Activated T-helper 17 cell treated with anti-CD3 and anti-CD28 coated beads, Interleukin-2, amount 50 U/mL, for 72 hours (primary cell): ENCODE measurements at places on chromosomes 1 and 21. TPM values are rescaled to one million over a fixed set of nuclear protein-coding genes. Genes with fewer than 3 reads are reported as not detected.

DNA sequence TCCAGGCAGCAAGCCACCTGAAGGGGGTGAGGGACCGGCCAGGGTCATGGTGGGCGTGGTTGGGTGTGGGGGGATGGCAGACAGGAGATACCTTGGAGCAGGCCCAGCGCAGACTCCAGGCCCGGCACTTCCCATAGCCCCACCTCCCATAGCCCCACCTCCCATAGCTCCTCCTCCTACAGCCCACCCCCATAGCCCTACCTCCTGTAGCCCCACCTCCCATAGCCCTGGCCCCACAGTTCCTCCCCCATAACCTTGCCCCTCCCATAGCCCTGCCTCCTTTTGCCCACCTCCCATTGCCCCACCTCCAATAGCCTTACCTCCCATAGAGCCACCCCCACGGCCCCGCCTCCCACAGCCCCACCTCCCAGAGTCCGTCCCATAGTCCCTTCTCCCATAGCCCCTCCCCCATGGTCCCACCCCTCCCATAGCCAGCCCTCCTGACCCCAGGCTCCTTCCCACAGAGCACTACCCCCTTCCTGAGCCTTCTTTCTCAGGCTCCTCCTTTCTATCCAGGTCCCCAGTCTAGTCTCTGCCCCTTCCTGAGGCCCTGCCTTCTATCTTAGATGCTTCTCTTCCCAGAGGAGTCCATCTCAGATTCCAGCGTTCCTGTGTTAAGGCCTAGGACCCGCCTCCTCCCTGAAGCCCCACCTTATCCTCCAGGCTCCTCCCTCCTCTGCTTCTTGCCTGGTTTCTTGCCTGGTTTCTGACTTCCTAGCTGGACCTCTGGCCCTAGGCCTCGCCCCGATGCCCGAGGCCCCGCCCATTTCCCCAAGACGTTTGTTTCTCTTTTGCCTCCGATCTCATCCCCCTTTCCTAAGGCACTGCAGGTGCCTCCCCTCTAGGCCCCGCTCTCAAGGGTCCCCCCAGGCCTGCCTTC, 46.8 kb downstream of the PTPRU start:
- peak; percentile 62 for ATAC-seq

DNA sequence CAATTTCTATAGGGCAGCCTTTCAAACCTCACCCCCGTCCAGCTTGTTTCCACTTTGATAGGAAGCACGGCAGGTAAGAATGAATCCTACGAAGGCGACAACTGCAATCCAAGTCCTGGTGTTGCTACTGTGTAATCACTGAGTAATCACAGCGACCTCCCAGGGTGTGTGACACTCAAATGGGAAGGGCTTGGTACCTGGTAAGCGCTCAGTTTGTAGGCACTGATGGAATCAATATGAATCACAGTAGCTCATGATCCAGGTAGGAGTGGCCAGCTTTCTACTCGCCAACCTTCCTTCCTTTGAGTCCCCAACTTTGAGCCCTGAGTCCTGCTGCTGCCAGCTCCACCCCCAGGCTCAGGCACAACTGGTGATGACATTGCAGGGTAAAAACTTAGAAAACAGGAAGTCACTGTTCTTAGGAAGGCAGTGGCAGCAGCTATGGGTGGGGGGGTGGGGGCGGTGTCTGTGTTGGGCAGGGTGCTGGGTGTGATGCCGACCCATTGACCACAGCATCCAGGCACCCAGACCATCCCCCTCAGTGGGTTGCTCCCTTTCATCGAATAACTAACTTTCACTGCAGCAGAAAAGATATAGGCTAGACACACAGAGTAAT, 70.7 kb downstream of the CD247 start:
- peak; percentile 94 for ATAC-seq

- peak; percentile 42 for ATAC-seq
These were observed 7.9 kb upstream of the NLRP3 start for GRCh38 chr1:247408100-247408499.

DNA sequence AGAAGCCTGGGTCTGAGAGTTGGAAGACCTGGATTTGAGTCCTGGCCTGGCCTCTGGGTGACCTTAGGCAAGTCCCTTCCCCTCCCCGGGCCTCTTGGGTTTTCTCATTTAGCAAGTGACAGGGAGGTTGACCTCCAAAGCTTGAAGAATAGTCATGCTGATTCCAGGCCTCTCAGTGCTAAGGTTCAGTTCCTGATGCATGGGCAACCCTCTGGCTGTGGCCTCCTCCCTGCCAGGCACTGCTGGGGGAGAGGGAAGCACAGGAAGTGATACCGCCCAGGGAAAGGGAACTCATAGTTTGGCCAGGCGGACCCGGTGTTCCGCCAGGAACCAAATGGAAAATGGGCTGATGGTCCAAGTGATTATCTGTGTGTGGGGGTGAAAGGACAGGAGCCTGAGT, 23.6 kb upstream of the WASF2 start:
- ATAC-seq, result no peak

DNA sequence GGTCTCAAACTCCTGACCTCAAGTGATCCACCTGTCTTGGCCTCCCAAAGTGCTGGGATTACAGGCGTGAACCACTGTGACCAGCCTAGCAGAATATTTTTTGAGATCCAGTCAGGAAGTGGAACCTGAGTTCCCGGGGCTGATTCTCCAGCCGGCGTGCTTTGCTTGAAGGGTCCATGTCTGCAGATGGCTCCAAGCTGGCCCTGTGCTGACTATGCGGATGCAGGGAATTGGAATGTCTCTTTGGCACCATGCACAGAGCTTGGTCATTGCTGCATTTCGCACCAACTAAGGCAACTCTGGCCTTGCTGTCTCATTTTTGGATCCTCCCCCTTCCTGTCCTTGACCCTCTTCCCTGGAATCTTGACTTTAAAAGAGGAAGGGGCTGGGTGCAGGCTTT, 28.1 kb downstream of the ARHGEF10L start:
- ATAC-seq, result no peak

GRCh38 chr1:183886853-183887252, 81.9 kb downstream of the RGL1 start:
- no peak for ATAC-seq

GRCh38 chr1:99970713-99971255, 988 bp downstream of the SLC35A3 start:
- ATAC-seq, result no peak

DNA sequence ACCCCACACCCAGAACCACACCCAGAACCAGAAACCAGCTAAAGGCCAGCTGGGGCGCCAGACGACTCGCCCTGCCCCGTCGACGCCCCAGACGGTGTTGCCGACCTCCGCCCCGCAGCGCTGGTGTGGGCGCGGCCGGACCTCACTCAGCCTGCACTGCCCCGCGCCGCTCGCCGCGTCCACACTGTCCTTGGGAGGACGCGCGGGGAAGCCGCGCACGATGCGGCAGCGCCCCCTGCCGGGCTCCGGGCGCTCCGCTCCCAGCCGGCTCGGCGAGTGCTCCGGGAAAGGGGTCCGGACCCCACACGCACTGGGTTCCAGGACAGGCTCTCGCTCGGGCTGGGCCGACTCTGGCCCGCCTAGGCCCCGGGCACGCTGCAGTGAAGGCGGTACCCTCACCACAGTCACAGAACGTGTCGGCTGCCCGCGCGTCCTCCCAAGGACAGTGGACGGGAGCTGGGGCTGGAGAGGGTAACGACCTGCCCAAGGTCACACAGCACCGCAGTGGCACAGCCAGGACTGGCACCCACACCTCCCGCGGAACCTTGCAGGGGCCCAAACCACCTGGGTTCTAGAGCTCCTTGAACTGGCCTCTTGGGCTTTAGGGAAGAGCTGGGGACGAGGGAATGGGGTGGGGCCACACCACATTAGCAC, 90.2 kb downstream of the DMRTA2 start:
- ATAC-seq, result peak; percentile 86

GRCh38 chr1:79827446-79827845, 820.9 kb upstream of the ADGRL4 start:
- ATAC-seq, result no peak

- no peak for ATAC-seq
These were observed 27.2 kb downstream of the ERI3 start for GRCh38 chr1:44327679-44328491.

DNA sequence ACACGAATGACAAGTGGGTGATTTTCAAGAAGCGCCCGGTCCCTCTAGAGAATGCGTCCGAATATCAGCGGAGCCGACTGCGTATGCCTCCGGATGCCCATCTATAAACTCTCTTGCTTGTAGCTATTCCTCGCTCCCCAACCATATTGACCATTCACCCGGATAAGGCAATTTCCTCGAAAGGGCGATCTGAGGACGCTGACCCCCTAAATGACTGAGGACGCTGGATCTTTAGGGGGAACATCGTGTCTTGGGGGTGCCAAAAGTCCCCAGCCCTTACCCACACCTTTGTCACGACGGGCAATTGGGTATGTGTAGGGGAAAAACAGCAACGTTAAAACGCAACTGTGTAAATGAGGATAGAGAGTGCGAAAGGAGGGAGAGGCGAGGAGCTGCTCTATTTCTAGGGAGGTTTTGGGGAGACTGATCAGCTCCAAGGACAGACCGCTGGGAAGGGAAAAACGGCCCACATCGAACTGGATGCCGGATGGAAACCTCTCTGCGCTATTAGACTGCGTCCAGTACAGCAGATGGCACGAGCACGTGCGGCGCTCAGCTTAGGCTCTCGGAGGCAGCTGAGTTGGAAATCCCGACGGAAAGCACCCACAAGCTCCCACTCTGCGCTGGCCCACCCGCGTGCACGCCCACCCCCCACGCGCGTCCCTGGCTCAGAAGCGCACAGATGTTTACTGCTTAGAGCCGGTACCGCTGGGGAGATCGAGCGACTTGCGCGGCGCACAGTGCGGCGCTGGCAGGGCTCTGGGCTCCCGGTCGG, 2.9 kb upstream of the PRRX1 start:
- ATAC-seq, result no peak

The TNFRSF1B gene
- 379 TPM for total RNA-seq

The PROX1 gene
- total RNA-seq, result 0.08 TPM

The RHOU gene
- total RNA-seq, result 1.4 TPM

DNA sequence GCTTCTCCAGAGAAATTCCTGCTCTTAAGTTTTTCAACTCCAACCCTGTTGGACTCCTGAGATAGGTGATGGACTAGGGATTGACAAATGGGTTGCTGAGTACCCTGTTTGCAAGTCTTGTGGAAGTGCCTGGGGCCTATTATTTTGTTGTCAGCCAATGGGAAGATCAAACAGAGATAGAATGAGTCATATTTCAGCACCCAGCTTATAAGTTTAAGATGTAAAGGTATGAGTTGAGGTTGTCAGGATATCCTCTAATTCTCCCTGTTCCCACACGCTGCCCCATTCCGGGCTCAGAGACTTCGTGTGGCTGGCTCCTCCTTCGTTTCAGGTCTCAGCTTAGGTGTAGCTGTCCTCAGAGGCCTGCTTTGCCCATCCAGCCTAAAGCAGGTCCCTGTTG, 91.8 kb downstream of the CENPF start:
- ATAC-seq, result no peak

GRCh38 chr1:234870020-234870981, 258.3 kb downstream of the TOMM20 start:
- ATAC-seq, result no peak

DNA sequence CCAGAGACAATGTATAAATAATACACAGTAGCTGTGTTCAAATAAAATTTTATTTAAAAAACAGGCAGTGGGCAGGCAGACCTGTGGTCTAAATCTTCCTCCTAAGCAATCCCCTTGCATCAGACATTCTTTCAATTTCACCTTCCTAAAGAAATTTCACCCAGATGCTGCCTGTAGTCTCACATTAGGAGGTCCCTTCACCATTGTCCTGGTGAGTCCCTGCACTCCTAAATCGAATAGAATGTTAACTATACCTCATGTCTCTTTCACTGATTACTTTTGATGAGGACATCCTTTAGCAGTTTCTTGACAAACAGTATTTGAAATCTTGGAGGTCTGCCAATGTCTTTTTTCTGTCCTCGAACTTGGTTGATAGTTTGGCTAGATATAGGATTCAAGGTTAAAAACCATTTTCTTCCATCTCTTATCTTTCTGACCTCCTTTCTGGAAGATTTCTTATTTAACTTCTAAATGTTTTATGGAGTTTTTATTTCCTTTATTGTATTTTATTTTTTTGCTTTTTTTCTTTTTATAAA, 77.5 kb downstream of the LPGAT1 start:
- no peak for ATAC-seq

The SPTA1 gene
- total RNA-seq, result 0.42 TPM

DNA sequence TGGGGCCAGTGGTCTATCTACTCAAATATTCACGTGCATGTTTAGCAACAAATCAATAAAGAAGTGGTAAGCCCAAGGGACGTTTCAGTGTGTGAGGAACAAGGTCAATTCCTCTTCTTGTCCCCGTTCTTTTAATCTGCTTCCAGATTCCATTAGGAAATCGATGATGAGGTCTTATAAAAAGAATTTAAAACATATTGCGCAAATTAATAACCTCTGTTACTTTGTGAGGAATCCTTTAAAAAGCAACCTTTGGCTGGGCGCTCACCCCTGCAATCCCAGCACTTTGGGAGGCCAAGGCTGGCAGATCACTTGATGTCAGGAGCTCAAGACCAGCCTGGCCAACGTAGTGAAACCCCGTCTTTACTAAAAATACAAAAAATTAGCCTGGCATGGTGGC, 113.0 kb upstream of the TMPRSS2 start:
- ATAC-seq, result no peak

The SDHC gene
- total RNA-seq, result 144 TPM

DNA sequence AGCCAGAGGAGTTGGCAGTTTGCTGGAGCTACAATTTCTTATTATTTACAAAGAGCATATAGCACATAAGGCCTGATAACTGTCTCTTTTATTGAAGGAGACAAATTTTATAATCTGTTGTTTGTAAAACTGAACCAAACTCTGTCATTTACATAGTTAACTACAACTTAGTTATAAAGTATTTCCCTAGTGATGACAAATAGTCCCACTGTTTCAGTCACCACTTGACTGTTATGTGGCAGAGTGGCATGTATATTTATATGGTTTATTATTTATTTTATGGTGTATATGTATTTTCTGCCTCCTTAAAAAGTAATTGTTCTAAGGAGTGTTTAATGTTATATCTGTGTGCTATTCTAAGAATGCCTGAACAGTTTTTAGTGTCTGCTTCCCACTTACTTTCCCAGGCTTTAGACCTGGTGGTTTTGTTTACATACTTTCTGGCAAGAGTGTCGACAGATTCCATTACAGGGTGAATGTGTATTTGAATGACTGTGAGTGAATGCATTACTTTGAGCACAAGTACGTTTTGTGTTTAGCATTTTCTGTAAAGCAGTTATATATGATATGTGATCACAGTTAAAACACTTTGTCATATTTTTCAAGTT, 10.0 kb downstream of the TSEN15 start:
- no peak for ATAC-seq

DNA sequence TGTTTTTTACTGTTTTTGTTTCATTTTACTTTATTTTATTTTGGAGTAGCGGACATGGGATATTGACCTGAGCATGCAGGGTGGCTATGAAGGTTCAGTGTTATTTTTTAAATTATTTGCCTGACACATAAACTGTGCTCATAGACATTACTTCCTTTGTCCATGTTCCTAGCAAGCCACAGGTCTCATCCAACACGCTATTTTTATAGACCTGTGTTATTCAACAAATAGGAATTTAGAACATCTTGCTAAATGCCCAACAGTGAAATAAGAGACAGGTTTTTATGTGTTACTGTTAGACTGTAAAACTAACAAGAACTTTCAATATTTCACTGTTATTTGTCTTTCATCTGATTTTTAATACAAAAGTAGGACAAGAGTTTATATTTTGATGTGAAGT, 756.4 kb downstream of the KCNT2 start:
- ATAC-seq, result no peak

GRCh38 chr1:205714190-205714905, 34.0 kb upstream of the SLC45A3 start:
- no peak for ATAC-seq
